ENCODE measurements at places on chromosomes 3 and 15.

DNA sequence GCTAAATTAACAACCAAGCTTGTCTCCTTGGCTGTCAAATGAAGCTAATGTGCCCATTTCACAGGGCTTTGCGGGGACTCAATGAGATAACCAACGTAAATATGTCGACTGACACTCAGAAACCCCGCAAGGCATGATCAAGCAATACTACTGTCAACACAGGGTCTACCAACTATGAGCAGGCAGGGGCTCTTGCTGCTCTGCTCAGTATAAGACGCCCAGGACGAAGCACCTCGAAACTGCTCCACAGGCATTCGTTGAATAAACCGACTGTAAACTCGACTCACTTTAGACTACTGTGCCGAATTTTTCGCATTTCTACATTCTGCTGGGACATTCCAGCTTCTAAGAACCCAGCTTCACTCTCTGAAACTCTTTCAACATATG, 55.0 kb downstream of the FEZF2 start:
- no peak for DNase-seq

- peak; percentile 28 for DNase-seq
These were observed 639 bp downstream of the NIPA1 start for GRCh38 chr15:22786868-22787698.

DNA sequence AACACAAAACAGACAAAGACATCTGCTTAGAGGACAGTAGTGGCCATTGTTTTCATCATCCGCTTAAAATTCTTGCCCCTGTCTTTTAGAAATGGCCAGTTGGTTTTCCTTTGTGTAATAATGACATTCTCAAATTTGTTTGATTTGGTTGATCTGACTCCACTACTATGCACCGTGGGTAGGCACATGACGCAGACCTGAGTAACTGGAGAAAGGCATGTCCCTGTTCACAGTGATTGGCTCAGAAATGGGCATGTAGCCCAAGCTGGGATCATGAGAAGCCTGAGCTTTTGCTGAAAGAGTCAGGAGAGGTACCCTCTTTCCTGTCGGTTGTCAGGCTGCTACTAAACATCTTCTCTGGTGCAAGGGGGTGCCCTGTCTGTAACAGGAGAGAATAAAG, 36.6 kb upstream of the MAGI1 start:
- DNase-seq: peak; percentile 63

GRCh38 chr3:31086698-31087097, 192.2 kb upstream of the GADL1 start:
- DNase-seq: no peak

- DNase-seq: no peak
These were observed 2.3 kb downstream of the RASGRP1 start for GRCh38 chr15:38562278-38562677.

DNA sequence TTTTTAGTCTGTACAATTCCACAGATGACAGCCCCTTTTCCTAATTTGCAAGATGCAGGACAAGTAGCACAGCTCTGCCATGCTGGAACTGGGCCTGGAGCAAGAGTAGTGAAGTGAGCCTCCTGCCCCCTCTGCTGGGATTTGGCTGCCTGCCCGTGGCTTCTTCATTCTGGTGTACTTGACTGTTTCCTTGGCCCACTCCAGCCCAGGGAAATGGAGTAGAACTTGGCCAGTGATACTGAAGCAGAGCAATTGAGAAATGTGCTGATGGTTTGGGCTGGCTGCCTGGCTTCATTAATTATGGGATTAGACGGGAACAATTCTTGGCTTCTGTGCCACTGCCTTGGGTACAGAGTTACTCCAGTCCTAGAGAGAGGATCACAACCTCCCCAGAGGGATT, 2.8 kb downstream of the GPD1L start:
- DNase-seq: peak; percentile 71

GRCh38 chr3:15800327-15800726, 2.5 kb upstream of the ANKRD28 start:
- DNase-seq: no peak

DNA sequence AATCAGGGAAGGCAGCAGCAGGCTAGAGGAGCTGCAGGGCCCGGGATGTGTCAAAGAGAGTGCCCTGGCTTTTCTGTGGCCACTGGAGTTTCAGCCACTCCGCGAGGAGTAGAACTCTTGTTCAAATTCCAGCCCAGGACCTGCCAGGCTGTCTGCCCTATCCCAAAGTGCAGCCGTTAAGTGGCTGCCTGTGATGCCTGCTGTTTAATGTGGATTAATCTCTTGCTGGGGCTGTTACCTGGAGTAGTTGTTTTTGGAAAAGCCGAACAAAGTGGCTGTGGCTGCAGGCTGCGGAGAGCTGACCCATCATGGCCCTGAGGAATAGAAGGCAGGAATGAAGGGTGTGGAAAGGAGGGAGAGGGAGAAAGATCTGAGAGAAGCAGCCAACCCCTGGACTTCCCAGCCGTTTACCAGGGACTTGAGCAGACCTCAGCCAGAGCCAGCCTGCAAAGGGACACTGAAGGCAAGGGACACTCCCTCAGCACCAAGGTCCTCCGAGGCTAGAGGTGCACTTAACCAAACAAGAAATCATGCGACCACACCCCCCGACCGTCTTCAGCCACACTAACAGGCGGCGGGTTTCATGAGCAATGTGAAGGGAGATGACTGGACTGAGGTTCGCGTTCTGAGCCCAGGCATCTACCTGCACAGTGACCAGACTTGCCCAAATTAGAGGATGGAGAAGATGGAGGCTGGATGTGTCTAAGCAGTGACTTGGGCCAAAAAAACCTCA, 4.7 kb downstream of the CDAN1 start:
- no peak for DNase-seq

GRCh38 chr15:57534281-57534680, 57.4 kb upstream of the MYZAP start:
- DNase-seq: no peak

- no peak for DNase-seq
These were observed 47.0 kb downstream of the SUSD5 start for GRCh38 chr3:33171580-33171979.

DNA sequence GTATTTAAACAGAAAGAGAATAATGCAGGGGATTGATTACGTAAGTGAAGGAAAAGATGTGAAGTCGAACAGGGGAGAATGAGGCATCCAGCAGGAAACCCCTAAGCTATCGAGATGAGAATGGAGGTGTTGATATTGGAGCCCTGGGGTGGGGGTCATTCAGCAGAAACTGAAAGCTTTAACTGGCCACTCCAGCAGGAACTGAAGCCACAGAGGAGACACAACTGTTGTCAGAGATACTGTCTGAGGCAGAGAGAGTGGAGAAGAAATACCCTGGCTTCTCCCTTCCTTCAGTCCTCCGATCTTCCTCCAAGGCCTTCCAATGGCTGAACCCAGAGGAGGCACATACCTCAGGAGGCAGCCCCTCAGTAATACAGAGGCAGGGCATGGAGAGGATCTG, 152.4 kb downstream of the THRB start:
- no peak for DNase-seq

DNA sequence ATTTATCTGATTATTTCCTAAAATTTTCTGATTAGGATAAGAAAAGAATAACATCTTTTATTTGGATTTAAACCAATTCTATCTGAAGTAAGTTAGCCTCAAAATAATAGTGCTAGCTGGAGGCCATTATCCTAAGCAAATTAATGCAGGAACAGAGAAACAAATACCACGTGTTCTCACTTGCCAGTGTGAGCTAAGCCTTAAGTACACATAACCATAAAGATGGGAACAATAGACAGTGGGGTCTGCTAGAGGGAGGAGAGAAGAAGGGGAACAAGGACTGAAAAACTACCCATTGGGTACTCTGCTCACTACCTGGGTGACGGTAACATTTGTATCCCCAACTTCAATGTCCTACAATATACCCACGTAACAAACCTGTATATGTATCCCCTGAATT, 31.3 kb upstream of the LYSMD4 start:
- DNase-seq: no peak

DNA sequence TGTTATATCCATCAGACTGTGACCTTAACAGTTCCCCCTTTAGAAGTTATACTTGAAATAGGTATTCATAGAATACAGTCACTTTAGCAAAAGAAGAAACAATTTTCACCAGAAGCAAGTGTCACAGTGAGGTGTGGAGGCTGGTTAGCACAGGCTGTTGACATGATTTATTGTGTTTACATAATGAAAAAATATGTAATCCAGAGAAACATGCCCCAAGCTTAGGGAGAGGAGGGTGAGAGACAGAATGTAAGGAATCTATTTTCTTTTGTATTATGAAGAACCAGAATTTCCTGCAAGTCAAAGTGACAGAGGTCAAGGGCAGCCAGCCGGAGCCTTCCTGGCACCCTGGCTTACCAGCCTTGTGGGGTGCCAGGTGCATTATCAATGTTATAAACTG, 4.0 kb downstream of the IL12A start:
- DNase-seq: no peak

- peak; percentile 63 for DNase-seq
These were observed 58.6 kb upstream of the SLC6A1 start for GRCh38 chr3:10933805-10934481.

- DNase-seq: no peak
These were observed 116.9 kb upstream of the EIF1B start for GRCh38 chr3:40192628-40193027.

- DNase-seq: no peak
These were observed 60.4 kb upstream of the CHD2 start for GRCh38 chr15:92839696-92840095.

DNA sequence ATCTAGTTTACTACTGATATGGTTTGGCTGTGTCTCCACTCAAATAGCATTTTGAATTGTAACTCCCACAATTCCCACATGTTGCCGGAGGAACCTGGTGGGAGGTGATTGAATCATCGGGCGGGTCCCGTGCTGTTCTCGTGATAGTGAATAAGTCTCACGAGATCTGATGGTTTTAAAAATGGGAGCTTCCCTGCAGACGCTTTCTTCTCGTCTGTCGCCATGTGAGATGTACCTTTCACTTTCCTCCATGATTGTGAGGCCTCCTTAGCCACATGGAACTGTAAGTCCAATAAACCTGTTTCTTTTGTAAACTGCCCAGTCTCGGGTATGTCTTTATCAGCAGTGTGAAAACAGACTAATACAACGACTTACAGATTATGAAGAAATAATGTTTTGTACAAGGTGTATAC, 35.6 kb upstream of the PYDC2 start:
- DNase-seq: no peak

- DNase-seq: peak; percentile 48
These were observed 211.4 kb upstream of the ZNF385D start for GRCh38 chr3:21962456-21962855.

DNA sequence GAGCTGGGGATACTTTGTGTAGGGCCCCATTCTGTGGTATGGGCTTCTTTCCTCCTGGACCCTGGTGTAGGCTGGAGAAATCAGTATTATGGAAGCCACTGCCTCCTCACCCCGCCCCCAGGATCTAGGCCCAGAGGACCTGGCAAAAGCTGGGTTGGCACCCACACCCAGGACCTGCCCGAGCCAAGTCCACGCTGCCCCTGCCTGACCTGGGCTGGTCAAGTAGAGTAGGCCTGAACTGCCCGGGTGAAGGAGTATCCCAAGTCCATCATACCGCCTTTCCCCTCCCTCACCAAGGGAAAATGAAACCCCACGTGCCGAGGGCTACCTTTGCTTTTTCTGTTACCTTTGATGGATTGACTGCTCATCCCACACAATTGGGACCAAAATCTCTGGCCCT, 37.7 kb upstream of the TRAK1 start:
- no peak for DNase-seq

GRCh38 chr15:74548241-74548640, 7.2 kb downstream of the ARID3B start:
- DNase-seq: no peak

GRCh38 chr15:58521293-58521991, 89.7 kb downstream of the LIPC start:
- DNase-seq: peak; percentile 35

DNA sequence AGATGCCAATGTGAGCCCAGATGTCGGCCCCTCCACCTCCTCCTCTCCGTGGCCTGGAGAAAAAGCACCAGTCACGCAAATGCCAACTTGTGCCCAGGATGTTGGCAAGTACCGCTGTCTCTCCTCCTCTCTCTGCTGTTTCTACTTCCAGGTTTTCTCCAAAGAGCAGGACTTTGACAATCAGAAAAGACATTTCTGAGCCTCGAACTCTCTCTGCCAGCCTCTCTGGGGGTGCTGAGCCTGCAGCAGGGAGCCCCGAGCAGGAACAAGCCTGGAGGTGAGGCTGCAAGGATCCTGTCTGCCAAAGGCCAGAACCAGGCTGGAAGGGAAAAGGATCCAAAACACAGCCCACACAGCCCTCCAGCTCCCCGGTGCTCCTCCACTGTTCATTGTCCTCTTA, 89.7 kb downstream of the SEC22A start:
- no peak for DNase-seq

- DNase-seq: no peak
These were observed 166.0 kb downstream of the DPH6 start for GRCh38 chr15:35379972-35380371.

GRCh38 chr3:42498791-42499477, 3.5 kb upstream of the VIPR1 start:
- DNase-seq: no peak

GRCh38 chr15:84599906-84600305, 903 bp upstream of the ZSCAN2 start:
- no peak for DNase-seq

DNA sequence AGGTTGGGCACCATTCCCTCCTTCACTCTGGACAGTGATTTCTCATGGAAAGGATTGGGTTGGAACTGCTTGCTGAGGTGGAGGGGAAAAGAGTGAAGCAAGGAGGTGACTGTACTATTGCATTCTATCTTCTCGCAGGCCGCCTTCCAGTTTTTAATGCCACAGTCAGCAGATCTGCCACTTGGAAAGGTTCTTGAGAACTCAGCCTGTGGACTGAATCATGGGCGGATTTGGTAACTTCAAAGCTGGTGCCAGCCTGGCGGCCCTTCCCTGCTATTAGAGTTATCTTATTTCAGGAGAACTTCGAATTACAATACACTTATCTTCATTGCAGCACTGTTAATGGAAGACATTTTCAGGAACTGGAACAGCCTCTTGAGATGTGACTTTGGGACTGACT, 23.1 kb upstream of the SLC28A2 start:
- DNase-seq: no peak

DNA sequence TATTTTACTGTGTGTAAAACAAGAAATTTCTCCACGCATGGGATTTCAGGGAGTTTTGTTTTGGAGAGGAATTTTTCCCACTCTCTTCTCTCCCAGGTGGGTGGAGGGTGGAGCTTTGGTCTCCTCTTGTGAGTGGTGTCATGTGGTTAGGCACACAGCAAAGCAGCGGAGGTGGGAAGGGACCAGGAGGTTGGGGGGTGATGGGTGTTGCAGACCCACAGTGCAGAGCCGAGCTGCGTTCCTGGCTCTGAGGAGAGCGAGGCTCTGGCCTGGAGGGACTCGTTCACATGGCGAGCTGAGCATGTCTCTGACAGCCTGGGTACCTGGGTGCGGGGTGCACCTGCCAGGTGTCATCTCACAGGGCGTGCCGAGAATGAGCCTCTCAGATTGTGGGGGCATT, 87.8 kb downstream of the RYR3 start:
- DNase-seq: no peak
